NCI-H524 treated with DMSO at 0.1 percent for 48 hours (cell line): ENCODE measurements at places on chromosomes 12 and 14.

- DNase-seq: peak; percentile 51
Measured at GRCh38 chr14:90979515-90979914, 80.9 kb downstream of the RPS6KA5 start.

DNA sequence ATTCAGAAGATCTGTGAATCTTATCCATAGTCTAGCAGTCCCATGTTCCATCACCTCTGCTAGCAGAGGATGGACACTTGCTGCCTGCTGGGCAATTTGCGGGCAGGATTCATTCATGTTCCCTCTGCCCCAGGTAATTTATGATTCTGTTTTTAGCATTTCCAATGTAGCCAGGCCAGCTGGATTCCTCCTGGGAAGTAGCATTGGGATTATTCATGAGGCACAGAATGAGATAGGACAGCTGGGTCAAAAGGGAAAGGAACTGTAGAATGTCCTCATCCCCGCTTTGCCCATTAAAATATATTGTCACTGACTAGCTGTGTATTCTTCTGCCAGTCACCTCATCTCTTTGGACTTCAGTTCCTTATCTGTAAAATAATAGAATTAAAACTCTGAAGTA lies 68.7 kb downstream of the SLC35F4 start:
- no peak for DNase-seq

GRCh38 chr14:52090936-52091335 lies 22.1 kb upstream of the NID2 start:
- DNase-seq: no peak

DNA sequence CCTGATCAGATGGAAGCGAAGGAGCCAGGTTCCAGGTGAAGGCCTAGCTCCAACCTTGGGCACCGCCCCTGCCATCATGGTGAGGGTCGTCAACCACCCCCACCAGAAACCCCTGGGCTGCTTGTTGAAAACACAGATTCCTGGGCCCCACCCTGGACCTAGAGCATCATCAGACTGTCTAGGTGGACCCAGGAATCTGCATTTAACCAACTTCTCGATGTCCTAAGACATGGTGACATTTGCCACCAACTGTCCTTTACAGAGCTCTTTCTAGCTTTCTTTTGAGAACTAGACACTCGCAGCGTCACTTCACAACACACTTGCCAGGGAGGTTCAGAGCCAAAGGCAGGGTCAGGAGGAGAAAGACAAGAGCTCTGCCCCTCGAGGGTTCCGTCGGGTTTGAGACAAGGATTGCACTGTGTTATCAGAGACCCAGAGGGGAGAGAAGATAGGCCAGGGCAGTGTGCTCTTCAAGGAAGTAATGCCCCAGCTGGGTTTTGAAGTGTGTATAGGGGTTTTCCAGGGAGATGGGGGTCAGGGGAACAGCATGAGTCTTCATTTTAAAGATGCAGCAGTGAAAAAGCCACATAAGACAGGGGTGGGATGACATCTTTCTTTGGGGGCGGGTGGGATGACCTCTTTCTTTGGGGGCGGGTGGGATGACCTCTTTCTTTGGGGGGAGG lies 24.6 kb downstream of the RFLNA start:
- no peak for DNase-seq

DNA sequence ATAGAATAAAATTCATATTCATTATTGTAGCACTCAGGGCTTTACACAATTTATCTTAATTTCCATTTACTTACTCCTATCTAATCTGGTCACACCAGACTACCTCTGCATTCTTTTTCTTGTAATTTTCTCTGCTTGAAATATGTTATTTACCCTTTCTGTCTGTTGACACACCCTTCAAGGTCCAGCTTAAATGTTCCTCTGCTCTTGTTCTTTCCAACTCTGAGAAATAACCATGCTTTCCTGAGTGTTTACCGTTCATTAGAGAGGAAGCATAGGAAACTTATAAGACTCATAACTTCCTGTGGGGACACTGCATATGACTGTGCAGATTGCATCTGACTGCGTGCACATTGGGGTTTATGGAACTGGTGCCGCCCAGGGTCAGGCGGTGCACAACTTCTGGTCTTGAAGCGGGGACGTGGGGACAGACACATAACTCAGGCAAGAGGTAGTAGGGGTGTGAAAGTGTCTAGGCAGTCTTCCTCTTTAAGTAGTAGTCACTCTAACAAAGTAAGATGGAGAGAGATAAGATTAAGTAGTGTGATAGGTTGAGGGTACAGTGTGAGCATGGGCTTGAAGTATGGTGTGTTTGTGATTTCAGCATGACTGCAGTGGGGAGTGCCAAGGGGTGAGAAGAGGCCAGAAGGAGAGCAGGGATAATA lies 42.6 kb upstream of the FOXJ2 start:
- no peak for DNase-seq

GRCh38 chr14:60735416-60735815 lies 855 bp downstream of the MNAT1 start:
- no peak for DNase-seq

DNA sequence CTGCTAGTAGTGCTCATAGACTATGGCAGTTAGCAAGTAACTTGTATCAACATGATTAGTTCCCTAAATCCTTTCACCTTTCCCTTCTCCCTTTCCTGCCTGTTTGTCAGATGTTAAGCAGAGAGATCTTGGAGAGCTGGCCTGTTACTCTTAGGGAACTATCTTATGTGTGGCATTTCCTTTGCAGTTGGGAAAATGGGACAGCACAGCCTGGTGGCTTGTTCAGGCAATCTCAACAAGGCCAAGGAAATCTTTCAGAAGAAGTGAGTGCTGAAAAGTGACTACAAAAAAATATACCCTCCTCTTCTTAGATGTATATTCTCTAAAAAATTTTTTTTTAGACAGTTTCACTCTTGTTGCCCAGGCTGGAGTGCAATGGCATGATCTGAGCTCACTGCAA lies 7.4 kb downstream of the PARP2 start:
- no peak for DNase-seq

DNA sequence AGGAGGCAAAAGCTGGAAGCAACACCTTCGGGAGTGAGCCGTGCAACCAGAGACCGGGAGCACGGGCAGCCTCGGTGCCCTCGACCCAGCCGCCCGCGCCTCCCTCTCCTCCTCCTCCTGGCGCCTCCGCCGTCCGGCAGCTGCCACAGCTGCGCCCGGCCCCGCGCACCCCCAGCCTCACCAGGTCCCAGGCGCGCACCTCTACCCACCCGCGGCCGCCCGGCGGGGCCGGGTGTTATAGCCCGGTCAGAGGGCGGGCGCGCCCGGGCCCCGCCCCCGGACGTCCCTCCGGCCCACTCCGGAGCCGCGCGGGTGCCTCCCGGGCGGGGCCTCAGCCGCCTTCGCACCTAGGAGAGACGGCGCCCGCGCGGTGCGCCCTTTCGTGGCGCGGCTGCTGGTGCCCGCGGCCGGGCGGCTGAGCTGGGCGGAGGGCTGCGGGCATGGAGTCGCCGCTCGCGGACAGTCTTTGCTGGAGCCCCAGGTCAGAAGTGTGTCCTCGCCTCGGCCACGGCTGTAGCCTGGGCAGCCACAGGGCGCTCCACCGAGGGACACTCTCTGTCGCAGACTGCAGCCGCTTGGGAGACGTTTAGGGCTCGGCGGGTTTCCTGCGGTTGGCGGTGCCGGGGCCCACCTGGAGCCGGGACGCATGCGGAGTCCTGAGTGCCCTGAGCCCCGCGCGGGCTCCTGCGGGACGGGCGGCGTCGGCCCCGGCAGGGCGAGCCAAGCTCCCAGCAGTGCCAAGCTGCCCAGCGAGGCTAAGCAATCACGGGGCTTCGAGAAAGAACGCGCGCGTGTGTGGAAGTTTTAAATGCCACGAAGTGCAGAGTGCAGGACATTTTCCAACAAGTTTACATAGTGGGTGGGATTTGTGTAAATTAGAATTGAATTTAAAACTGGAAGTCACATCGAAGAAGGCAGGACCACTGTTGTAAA lies at the start of gene CPM:
TSS of gene CPM (minus strand) at position 211 of the 933 bp plus-strand sequence. CDS start 334 bp downstream, outside the sequence.
- peak; percentile 5 for DNase-seq

DNA sequence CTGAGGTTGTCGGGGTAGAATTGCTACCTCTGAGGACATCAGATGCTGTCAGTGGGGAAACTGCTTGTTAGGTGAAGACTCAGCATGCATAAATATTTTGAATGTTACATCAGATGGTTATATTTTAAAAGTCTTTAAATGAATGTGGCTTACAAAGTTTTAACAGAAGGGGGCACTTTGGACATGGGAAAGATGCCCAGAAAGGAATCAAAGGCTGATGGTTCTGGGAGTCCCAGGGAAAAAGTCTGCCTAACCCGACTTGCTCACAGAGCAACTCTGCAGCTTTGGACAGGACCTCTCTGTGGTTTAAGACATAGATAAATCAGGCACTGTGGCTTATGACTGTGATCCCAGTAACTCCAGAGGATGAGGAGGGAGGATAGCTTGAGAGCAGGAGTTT lies 474.9 kb downstream of the ATP23 start:
- DNase-seq: no peak

- no peak for DNase-seq
Measured at GRCh38 chr14:47012533-47013280, 361.1 kb upstream of the RPL10L start.

DNA sequence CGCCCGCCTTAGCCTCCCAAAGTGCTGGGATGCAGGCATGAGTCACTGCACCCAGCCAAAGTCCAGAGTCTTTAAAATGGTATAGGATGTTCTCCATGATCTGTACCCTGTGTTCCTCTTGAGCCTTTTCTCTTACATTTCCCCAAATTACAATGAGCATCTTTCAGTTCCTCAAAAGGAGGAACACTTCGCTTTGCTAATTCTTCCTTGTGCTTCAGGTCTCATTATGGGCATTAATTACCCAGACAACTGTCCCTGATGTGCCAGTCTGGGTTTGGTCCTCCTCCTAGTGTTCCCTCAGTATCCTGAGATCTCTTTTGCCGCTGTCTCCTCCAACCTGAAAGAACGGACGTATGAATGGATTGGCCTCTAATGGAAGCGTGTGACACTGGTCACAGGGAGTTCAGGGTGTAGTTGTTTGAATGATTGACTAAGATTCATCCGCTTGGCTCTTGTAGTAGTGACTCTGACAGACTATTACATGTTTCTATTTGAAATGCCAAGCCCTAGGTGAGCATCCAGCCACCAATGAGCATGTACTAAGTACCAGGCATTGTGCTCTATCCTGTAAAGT lies 8.2 kb downstream of the PRKCH start:
- DNase-seq: no peak

DNA sequence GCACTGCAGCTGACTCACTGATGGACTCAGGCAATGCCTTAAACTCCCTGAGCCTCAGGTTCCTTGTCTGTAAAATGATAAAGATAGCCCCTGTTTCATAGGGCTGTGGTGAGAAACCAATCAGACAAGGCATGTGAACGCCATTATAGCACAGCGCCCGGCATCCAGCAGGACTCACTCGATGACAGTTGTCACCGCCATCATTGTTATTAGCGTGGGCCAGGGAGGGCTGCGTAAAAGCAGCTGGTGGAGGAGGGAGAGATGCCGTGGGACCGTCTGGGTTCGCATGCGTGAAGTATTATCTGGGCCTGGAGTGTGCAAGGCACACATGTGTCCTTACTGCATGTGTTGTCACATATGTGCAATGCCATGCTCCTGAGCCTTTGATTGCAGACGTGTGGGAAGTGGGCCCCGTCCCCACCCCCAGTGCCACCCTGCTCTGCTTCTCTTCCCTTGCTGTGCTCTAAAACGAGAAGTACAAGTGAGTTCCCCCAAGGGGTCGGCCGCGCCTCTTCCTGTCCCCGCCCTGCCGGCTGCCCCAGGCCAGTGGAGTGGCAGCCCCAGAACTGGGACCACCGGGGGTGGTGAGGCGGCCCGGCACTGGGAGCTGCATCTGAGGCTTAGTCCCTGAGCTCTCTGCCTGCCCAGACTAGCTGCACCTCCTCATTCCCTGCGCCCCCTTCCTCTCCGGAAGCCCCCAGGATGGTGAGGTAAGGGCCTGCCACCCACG lies at the start of gene PTPN6:
TSS of gene PTPN6 (plus strand) at position 546 of the 730 bp plus-strand sequence. CDS start at position 703, 157 bp downstream.
- no peak for DNase-seq

DNA sequence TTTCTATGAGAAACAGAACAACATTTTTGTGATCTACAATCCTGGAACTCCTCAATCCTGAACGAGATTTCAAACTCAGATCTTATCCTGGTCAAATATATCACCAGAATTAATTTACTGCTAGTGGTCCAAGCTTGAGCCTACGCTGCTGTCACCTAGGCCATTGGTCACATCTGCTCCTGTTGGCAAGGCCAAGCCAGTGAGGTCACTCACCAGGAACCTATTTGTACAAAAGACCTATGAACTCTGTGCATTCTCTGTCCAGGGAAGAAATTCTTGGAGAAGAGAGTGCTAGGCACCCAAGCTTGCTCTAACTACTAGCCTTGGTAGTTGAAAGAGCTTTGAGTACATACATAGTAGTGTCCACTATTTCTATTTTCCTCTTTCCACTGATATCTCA lies 106.1 kb downstream of the SLC15A5 start:
- DNase-seq: no peak

GRCh38 chr14:96586056-96586455 lies 83.9 kb downstream of the PAPOLA start:
- DNase-seq: no peak

DNA sequence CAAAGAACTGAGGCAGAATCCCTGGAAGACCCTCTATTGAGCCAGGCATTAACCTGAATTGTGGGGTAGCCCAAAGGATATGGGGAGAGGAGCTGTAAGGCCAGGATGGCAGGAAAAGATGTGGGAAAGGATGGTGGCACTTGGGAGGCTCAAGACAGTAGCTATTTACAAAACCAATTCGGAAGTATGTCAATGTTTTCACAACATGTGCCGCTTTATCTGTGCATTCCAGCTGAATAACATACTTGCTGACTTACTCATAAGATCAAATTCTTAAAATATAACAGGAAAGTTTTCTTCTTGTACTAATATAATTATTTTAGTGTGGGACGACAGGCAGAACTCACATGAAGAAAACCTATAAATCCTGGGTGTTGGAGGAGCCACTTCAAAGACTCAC lies 10.6 kb downstream of the BBS10 start:
- DNase-seq: no peak

DNA sequence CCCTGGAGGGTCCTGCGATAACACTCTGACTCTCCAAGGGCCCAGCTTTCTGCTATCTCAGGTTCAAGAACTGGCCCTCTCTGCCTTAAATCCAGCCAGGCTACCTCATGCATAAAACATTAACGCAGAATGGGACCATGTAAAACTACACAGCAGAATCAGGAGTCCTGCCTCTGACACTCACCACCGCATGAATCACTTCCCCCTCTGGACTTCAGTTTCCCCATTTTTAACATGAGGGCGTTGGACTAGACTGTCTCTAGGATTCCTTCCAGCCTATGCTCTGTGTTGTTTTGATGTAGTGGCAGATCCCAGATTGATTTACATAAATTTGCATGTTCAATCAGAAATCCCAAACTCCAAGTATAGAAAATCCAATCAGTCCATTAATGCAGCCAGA lies 3.3 kb downstream of the NCKAP5L start:
- no peak for DNase-seq

DNA sequence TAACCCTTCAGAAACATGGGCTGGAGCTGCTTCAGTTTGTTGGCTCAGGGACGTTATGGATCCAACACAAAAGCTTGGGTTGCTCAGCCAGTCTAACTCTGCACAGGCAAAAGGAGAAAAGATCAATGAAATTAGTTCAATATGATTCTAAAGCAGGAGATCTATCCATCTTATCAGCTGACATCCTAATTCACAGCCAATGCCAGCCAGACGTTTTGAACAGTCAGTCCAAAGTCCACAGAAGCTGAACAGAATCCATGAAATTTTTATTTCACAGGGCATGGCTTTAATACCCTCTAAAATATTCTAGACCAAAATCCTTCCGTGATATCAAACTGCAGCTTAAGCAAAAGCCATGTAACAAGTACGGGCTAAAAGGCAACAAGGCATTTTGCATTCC lies 13.7 kb downstream of the NRDE2 start:
- no peak for DNase-seq
